ENCODE measurements at places on chromosomes 13 and 19. TPM values are rescaled to one million over a fixed set of nuclear protein-coding genes. Genes with fewer than 3 reads are reported as not detected.

- DNase-seq = peak; percentile 65
These were observed 10.3 kb downstream of the CIC start for GRCh38 chr19:42279155-42279901.

DNA sequence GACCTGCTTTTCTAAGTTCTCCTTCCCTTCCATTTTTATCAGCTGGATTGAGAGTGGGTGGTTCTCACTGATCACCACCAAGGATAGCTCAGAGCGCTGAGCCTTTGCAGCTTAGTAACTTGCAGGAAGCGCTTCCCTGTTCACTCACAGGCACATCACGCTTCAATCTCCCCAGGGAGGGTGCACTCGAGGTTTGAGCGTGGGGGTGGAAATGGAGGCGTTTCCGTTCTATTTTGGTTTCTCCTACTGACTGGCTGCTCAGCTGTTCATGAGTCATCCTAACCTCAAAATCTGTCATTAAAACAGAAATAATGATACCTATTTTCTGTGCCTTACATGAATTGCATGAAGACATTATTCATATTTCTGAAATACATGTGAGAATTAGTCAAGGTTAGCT is 292.1 kb downstream of the SPRY2 start:
- peak; percentile 83 for DNase-seq

DNA sequence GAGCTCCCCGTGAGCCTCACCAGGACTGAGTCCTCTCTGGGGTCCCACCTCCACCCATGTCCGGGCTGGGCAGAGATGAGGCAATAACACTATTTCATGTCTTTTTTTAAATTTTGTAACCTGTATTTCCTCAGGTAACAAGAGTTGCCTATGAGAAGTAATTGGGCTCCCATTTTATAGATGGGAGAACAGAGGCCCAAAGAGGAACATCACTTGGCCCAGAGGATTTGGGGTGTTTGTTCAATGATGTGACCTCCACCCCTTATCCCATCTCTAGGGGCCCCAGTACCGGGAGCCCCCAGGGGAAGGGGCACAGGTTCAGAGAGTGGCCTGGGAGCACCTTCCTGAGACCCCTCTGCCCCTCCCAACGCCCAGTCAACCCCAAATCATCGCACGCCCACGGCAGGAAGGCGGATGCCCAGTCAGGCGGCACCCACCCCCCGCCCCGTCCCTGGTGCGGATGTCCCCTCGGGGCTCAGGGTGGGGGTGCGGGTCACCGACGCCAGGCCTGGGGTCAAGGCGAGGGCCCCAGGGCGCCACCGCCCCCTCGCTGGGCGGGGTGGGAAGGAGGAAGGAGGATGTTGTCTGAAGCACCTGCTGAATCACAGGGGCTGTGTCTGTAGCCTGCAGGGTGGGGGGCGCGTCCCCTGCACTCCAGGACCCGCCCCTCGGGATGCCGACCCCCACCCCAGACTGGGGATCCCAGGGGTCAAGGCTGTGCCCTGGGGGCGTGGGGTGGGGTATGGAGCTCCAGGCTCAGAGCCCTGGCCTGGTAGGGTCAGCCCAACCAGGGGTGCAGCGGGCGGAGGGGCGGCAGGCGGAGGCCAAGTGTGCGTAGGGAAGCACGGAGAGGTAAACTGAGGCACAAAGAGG is 9.0 kb upstream of the CIRBP start:
- no peak for DNase-seq

GRCh38 chr13:60944016-60944415 is 471.6 kb downstream of the PCDH20 start:
- no peak for DNase-seq

DNA sequence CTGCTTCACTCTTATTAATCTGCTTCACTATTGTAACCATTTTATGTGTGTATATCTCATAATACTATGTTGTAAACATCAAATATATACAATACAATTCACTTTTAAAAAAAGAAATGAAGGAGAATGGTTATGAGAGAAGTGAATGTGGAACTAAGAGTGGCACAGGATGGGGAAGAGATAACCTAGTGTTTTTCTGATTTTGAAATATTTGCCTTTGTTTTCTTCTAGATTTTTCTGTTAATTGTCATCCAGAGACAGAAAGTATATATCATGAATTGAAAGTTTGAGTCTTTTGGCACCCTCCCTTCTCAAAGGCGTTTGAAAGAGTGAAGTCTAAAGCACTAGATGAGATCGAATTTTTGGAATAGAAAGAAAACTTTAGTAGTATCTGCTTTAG is 2.8 kb downstream of the DNAJC3 start:
- DNase-seq = no peak

- no peak for DNase-seq
These were observed 40.2 kb upstream of the C13orf46 start for GRCh38 chr13:114013952-114014629.

- DNase-seq = no peak
These were observed 37.8 kb upstream of the SLC7A10 start for GRCh38 chr19:33263325-33264023.

DNA sequence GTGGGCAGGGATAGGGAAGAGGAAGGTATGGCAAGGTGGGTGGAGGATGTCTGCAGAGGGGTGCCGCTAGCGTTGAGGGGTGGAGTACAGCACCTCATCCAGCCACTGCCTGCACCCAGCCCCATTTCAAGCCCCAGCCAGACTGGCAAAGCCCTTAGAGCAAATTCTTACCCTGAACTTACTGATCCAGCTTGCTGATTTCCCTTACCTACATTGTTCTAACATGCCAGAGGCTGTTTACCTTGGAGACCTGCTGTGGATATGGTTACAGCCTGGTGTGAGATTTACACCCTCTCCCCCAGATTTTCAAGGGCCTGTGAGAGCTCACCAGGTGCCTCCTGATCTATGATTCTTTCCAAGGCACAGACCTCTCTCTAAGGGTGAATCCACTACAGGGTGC is 86.0 kb downstream of the ZNF726 start:
- no peak for DNase-seq

GRCh38 chr13:34546344-34547250 is 395.5 kb upstream of the NBEA start:
- no peak for DNase-seq

GRCh38 chr19:35240327-35240726 is 8.5 kb upstream of the LSR start:
- no peak for DNase-seq

The TEAD2 gene
- 10.6 TPM for total RNA-seq

The CLEC11A gene
- total RNA-seq = 5.8 TPM

Measured in suprapubic skin (tissue), 4 donors.